Fibroblast of skin of scalp (primary cell): ENCODE measurements at places on chromosomes 5 and 9.

- DNase-seq = peak; percentile 78
Observed at GRCh38 chr9:133707065-133707762, 30.9 kb downstream of the SARDH start.

DNA sequence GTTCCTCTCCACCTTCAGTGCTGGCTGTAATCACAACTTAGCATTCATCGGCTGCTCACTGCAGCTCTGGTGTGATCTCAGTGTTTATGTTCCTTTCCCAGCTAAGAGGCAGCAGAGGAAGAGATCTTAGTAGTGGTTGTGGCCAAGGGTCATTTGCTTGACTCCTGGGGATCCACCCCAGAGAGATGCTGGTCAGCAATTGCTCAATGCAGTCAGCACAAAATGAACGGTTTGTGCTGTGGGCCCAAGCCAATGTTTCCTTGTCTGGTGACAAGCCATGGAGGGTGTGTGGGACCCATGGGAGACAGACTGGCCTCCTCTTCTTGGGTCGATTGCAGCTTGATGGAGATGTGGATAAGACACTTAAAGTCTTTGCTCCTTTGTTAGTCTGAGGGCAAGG, 16.1 kb upstream of the FRMD3 start:
- no peak for DNase-seq

- DNase-seq = no peak
Observed at GRCh38 chr5:3535414-3536211, 60.0 kb upstream of the IRX1 start.

DNA sequence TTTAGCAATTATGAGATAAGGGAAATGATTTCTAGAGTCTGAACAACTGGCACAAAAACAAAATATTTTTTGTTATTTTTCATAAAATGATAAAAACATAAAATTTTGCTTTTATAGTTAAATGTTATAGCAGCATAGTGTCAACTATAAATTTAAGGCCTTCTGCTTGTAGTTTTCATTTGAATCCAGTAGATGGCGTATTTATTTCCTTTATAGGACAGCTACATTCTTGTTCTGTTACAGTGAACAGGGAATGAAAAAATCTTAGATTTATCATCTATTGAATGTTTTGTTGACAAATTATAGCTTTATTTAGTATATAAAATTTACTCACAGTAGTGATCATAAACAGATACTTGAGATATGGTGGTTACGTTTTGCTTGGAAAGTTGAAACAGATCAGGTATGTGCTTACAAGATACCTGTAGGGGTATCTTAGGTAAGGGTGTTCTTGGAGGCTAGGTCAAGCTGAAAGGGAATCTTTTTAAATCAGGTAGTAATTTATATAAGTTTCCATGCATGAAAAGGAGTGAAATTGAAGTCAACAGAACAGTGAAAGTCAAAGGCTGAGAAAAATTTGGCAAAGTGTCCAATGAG, 239.3 kb upstream of the GRIN3A start:
- peak; percentile 22 for DNase-seq

DNA sequence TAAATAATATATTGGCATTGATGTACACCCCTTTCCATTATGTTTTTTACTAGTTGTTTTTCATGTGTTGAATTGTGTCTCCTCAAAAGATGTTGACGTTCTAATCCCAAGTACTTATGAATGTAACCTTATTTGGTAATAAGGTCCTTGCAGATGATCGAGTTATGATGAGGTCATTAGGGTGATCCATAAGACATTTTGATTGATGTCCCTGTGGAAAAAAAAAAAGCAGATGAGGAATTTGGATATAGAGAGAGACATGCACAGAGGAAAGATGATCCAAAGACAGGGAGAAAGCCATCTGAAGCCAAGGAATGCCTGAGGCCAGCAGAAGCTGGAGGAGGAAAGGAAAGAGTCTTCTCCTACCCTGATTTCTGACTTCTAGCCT, 632.7 kb downstream of the TLR4 start:
- peak; percentile 2 for DNase-seq

DNA sequence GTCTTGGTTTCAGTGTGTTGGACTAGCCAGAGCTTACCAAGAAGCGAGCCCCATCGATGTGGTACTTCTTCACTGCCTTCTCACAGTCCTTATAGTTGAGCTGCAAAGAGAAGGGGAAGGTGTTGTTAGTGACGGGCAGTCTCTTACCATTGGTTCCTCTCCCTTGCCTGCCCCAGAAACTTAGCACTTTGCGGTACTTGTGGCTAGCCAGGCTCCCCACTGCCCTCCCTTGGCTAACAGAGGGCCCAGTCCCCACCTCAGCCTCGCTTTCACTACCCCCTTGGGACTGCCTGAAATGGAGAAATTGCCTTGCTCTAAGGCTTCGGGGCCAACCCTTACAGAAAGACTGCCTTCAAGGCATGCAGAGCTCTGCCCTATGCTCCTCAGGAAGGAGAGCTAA, 4.3 kb downstream of the LCP2 start:
- no peak for DNase-seq

DNA sequence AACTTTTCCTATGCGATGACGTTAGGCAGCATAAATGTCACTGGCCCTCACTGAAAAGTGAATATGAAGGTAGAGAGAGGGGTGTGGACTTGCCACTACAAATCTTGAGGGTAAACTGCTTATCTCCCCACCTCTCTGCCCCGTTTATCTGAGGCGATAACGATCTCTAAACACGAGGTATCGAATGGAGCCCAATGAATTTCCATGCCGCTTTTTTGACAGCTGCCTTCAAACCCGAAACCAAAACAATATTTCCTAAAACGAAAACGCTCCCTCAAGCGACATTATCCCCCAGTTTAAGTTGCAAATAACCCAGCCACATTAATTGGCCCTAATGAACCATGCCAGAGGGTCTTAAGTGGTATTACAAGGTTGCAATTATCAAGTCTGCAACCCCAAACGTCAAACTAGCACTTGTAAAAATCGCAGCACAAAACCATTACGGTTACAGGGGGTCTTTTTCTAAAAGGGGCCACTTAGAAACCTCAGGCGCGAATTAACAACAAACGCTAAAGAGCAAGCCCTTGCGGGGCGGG, 1.4 kb downstream of the NR3C1 start:
- no peak for DNase-seq

DNA sequence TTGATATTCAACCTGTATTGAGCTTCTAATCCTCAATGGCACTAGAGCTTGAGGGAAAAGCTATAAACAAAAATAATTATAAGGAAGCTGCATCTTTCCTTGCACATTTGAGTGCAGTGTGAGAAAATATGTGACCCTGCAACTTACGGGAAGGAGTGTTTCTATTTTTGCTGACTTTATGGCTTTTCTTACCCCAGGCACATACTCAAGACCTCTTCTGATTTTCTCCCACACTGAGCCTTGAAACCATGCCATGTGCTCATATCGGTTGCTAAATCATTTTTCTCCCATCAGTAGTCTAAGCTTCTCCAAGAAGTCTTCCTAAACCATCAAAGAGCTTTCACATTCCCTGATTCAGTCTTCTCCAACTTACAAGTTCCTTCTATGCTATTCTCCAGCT, 91.5 kb downstream of the CDH6 start:
- no peak for DNase-seq

DNA sequence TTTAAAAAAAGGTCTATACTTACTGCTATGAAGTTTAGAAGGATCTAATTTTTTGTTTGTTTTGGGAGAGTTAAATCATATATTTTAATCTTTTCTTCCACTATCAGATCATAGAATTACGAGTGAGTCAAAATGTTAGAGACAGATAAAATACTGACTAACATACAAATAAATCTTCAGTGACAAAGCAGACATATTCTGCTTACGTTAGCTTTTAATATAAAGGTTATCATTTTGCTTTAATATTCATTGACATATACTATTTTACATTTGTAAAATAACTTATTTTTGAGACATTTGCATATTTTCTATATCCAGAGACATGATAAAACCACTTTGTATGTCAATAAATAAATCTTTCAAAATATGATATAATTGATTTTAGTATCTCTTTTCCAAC, 64.6 kb upstream of the GABRA1 start:
- no peak for DNase-seq
